ENCODE measurements at places on chromosomes 12 and 14. TPM values are rescaled to one million over a fixed set of nuclear protein-coding genes. Genes with fewer than 3 reads are reported as not detected.

DNA sequence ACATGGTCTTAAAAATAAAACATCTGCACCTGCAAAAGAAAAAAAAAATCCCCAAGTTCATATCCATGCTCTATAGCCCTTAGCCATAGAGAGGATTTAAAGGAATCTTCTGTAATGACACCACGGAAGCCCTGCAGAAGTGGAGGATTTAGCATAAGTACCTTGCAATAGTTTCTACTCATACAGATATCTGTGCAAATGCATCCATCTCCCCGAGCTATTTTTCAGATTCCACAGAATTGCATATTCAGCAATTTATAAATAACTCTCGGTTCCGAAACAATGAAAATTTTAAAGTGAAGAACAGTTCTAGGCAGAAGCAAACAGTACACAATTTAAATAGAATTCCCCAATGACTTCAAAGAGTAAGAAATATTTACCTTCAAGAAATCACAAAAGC, 424 bp downstream of the IGF1 start:
- no peak for DNase-seq

DNA sequence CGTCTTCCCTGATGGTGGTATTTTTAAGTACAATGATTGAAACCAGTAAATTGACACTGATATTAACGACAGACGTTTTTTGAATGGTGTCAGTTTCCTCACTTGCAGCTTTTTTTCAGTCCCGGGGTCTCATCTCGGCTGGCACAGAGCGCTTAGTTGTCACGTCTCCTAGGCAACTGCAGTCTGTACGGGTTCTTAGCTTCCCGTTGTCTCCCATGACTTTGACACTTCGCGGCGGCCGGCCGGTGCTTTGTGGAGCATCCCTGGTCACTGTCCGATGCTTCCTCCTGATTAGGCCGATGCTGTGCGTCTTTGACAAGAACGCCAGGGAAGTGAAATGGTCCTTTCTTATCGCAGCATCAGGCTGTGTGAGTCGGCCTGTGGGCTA, 67.4 kb downstream of the ADGRD1 start:
- no peak for DNase-seq

- DNase-seq: peak; percentile 79
Measured at GRCh38 chr12:2268471-2269286, 215.9 kb downstream of the CACNA1C start.

DNA sequence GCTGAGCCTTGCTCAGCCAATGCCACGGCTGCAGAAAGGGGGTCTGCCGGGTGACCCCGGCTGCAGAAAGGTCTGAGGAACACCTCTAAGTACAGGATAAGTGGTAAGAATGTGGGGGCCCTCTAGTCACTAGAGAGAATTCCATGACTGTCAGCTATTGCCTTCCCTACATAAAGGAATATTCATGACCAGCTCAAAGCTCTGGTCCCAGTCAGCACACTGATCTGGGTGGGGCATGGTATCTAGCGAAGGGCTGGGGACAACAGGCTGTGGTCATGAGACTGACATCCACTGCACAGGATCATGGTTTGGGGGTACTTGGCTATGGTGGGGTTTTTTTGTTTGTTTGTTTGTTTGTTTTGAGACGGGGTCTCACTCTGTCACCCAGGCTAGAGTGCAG, 42.1 kb downstream of the DCAF4 start:
- DNase-seq: no peak

GRCh38 chr14:103552011-103552845, 10.2 kb downstream of the BAG5 start:
- peak; percentile 58 for DNase-seq

ACOT6 gene
- total RNA-seq: not detected

DNA sequence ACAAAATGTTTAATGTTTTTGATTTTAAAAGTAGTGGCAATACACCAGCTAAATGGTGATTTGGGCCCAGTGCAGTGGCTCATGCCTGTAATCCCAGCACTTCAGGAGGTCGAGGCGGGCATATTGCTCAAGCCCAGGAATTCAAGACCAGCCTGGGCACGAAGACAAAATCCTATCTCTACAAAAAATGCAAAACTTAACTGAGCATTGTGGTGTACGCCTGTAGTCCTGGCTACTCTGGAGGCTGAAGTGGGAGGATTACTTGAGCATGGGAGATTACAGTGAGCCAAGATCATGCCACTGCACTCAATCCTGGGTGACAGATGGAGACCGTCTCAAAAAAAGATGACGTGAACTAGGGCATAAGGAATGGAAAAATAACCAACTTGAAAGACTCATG, 4.7 kb downstream of the RPL36AL start:
- no peak for DNase-seq

DNA sequence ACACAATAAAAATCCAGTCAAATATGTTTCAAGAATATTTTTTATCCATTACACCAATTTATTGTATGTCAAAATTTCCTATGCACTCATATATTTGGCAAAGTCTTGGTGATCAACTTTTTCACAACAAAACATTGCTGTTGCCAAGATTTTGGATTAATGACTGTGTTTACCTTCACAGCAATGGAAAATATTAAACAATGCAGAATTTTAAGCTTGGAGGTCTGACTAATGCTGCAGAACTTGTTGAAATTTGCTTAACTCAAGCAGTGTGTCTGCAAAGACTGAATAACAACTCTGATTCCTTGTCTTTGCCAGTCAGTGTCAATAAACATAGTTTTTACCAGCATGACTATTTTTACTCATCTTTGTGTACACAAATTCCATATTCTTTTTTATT, 336.4 kb downstream of the CCER1 start:
- no peak for DNase-seq

DNA sequence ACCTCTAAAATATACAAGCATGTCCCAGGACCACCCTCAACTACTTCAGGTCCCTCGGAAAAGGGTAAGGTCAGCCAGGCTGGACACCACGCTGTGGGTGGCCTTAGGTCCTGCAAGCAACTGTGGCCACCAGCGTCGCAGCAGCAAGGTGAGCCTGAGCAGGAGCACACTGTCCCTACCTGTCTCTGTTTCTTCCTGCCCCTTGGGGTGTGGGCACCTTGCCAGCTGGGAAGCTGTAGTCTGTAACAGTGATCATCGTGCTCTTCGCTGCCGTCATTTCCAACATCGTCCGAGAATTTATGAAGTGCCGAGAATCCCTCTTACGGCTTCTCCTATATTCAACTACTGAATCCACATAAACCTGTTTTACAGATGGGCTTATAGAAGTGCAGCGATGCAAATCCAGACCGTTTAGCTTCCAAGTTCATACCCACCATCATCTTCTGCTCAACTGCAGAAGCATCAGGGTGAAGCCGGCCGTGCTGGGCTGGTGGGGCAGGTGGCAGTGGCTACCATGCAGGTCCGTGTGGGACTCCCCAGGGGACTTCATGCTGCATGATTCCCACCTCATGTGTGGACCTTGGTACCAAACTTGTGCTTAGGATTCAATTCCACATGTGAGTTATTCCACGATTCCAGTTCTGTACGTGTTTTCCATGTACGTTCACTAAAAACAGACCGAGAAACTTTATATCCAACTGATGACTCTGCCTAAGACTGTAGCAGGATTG, 361.3 kb upstream of the SFSWAP start:
- DNase-seq: no peak

GRCh38 chr12:57105011-57105753, 6.0 kb downstream of the STAT6 start:
- DNase-seq: no peak

DNA sequence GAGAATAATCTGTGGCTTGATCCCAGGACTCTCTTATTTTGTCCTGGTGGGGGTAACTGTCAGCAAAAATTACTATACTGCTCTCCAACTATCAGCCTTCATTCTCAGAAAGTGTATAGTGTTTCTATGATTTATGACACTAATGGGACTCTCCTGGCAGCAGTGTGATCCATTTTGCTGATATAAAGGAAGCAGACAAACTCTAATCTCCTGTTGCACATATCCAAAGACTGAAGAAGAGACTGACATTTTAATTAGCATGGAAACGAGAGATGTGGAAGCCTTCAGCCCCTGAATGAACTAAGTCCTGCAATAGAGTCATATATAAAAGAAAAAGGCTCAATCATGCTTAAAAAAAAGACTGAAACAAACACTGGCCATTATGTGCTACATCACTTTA, 127.8 kb upstream of the SSTR1 start:
- no peak for DNase-seq

GRCh38 chr12:51323317-51323960, 535 bp downstream of the BIN2 start:
- no peak for DNase-seq

DNA sequence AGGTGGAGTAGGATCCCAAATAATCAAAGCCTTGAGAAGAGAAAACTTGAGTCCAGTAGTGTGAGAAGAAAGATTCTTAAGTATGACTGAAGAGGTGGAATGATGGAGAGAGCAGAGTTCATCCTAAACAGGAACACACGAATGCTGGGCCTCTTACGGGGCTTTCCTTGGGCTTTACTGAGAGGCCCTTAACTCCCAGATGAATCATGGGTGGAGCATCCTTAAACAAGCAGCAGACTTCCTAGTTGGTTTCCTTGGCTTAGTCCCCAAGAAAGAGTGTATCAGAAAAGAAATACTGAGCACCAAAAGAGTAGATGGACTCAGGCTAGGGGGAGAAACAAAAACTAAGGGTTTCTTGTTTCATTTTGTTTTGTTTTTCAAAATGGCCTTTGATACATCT, 132.5 kb downstream of the GPR135 start:
- peak; percentile 51 for DNase-seq

FAM186B gene
- total RNA-seq: 0.29 TPM
